Fibroblast of skin of right quadriceps (primary cell): ENCODE measurements at places on chromosomes 2 and 18.
A peak's percentile ranks its signal among the peaks of the same experiment; 100 is the strongest.

DNA sequence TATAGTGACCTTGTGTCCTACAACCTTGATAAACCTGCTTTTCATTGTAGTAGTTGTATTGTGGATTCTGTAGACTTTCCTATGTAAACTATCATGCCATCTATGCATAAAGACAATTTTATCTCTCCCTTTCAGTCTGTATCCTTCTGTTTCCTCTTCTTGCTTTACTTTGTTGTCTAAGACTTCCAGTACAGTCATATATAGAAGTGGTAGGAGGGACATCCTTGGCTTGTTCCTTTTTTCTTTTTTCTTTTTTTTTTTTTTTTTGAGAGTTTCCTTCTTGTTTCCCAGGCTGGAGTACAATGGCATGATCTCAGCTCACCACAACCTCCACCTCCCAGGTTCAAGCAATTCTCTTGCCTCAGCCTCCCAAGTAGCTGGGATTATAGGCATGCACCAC lies 39.7 kb downstream of the UBE2F start:
- DNase-seq: no peak

- peak; percentile 98 for DNase-seq
Measured at GRCh38 chr2:100011272-100011731, 131.1 kb downstream of the AFF3 start.

- DNase-seq: peak; percentile 74
Measured at GRCh38 chr2:317501-318424, 29.9 kb upstream of the ALKAL2 start.

GRCh38 chr2:97723156-97724072 lies 10.0 kb downstream of the ZAP70 start:
- DNase-seq: no peak

GRCh38 chr2:71410696-71411095 lies 42.7 kb upstream of the DYSF start:
- no peak for DNase-seq

DNA sequence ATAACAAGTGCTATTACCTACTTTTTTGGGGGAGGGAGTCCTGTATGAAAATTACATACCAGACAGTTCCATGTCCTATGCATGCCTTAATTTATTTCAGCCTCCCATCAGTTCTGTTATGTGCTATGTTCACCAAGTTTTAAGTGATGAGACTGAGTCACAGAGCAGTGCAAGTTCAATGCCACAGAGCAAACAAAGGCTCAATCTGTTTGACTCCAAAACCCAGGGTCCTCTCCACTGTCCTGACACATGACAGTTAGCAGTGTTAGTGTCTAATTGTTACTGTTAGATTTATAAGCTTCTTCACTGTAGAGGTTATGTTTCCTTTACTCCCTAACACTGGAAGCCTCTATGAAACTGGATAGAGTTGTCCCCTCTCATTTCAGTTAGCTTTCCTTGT lies 498.0 kb downstream of the PARD3B start:
- DNase-seq: no peak

DNA sequence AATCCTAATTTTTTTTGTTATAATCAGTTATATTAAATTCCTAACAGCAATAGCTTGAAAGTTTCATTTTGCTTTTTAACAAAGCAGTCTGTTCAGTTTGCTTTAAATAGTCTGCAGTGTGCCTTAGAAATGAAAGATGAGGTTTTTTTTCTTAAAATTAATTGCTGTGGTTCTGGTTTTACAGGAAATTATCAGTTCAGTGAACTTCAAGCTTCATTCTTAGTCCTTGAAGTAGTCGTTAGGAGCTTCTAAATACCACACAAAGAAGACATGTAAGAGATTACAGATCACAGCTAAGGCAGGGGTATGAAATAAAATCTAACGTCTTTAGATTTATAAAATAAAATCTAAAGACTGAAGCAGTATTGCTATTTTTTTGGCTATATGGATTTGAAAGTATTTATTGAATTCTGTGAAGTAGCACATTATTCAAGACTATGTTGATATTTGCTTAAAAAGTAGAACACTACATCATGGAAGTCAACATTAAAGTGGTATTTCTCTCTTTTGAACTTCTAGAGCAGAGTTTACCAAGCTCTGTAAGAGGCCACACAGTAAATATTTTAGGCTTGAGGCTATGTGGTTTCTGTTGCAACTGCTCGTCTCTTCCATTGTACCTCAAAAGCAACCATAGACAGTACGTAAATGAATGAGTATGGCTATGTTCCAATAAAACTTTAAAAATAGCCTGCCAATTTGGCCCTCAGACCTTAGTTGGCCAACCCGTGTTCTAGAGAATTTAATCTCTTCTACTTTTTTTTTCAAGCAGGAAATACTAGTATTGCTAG lies 81.5 kb upstream of the STON1 start:
- DNase-seq: peak; percentile 76

GRCh38 chr2:230053753-230054478 lies 14.8 kb downstream of the SLC16A14 start:
- DNase-seq: peak; percentile 46

DNA sequence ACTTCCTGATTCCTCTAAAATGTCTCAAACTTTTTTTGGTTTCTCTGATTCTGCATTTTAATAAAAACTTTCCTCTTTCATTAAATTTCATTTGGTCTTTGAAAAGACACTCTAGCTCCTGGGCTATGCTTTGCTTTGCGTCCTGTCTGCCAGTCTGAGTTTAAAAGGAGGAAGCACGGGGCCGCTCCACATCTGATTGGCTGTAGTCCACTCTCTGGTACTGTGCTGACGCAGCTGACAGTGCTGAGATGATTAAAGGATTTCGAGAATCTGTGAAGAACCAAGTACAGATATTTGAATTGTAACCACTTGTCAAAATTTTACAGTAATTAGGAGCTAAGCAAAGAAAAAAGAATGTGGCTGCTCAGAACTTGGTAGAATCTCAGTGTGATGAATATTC lies 199.6 kb upstream of the HNMT start:
- no peak for DNase-seq

- no peak for DNase-seq
Measured at GRCh38 chr2:198640463-198640862, 817.3 kb downstream of the SATB2 start.

DNA sequence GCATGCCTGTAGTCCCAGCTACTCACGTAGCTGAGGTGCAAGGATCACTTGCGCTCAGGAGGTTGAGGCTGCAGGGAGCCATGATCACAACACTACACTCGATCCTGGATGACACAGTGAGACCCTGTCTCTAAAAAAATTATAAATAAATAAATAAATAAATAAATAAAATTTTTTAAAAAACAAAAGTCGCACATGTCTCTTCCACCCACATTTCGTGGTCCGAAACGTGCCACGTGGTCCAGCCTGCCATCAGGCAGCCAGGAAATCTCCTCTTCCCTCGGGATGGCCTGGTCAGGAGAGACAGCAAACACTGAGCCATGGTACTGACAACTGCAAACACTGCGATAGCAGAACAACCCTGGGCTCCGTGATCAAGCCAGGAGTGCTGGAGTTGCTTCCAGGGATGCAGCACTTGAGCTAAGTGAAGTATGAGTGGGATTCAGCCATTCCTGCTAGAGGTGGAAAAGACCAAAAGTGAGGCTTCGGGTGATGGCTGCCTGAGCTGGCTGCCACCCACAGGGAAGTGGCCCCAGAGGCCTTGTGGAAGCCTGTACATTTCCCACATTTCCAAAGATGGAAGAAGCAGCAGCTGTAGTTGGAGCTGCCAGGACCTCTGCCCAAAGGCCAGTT lies 193.1 kb downstream of the SMAD2 start:
- no peak for DNase-seq

GRCh38 chr2:38626326-38627035 lies 23.8 kb upstream of the HNRNPLL start:
- no peak for DNase-seq

GRCh38 chr2:191432121-191432520 lies 186.9 kb downstream of the MYO1B start:
- DNase-seq: no peak

DNA sequence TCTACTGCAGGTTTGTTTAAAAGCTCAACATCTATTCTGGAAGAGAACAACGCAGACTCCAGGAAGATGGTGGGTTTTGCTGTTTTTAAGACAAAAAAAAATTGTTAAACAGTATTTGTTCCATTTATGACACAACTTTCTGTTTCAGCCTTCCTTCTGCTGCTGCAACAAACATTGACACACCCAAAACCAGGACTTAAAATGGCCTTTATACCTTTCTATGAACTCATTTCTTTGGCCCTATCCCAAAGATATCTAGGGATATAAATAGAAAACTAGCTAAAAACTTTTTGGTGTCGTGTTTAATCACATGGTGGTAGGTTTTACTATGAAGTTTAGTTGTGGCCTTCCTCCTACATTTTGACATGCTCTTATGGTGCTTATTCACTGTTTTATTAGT lies 964 bp upstream of the GALNT3 start:
- DNase-seq: no peak

GRCh38 chr2:162242586-162243280 lies 512 bp downstream of the FAP start:
- peak; percentile 93 for DNase-seq

GRCh38 chr2:219551441-219552381 lies 7.9 kb downstream of the TMEM198 start:
- DNase-seq: no peak

GRCh38 chr18:48363175-48363574 lies 46.0 kb downstream of the ZBTB7C start:
- DNase-seq: no peak

DNA sequence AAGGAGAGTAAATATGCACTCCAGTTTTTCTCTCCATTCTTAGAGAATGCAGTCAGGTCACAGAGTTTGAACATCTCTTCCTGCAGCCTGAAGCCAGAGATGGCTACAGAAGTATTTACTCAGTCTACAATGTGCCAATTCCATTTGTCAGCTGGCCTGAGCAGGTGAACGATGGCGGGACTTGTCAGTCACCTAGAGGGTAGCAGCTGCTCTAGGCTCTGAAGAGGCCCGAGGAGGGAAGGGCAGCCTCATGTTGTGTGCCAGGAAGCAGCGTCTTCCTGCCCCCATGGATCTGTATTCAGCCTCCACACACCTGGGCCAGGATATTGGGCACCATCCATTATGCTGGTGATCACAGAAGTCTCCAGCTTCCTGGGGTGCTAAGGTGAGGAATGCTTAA lies 316.7 kb upstream of the CHAC2 start:
- no peak for DNase-seq

DNA sequence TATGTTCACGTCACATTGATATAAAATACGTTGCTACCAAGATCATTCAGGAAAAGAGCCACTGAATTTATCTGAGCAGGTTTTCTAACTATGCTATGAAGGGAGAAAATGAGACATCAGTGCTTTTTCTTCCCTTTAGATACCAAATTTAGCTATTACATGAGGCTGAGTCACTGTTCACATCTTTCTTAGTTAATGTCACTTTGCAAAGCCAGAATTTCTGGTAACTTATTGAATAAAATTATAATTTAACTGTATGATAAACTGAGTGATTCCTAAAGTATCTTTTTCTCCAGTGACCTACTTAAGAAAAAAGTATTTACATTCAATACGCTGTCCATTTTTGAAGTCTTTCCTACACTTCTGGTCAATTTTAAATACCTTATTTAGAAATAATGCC lies 22.7 kb downstream of the C1D start:
- DNase-seq: no peak

DNA sequence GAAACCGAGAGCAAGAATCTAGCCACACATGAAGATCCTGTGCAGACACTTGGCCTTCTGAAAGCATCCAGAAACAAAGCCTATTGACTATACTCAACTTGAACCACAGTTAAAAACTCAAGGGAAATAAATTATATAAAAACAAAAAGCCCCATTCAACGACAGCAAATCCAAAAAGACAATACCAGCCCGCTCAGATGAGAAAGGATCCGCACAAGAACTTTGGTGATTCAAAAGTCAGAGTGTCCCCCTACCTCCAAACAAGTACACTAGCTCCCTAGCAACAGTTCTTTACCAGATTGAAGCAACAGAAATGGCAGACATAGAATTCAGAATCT lies 163.2 kb downstream of the WDPCP start:
- DNase-seq: no peak

GRCh38 chr18:68887410-68887809 lies 89.5 kb downstream of the CCDC102B start:
- no peak for DNase-seq

DNA sequence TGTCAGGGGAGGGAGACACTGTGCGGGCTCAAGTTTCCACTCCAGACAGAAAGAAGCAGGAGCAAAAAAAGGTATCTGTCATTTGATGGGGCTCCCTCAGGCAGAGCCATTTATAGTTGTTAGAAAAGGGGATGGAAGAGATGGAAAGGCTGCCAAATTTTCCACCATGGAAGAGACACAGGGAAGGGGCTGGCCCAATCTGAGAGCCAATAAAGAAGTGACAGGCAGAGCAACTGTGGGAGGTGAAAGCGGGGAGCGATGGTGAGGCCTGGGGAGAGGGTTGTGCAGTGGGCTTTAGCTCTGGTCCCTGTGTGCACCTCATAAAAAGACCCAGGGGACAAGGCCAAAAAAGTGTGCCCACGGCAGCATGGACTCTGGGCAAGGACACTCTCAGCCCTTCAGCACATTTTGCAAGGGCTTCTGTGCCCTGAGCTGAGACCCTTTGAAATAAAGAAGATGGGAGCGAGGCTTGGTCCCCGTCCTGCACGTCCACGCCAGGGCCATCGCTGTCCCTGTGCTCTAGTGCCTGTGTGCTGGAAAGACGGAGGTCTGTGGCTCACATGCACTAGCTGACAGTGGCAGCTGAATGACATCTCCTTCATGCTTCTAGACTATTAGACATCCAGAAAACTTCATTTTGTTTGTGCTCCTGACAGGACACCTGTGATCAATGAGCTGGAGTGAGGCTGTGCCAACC lies 456.7 kb upstream of the HS6ST1 start:
- no peak for DNase-seq

DNA sequence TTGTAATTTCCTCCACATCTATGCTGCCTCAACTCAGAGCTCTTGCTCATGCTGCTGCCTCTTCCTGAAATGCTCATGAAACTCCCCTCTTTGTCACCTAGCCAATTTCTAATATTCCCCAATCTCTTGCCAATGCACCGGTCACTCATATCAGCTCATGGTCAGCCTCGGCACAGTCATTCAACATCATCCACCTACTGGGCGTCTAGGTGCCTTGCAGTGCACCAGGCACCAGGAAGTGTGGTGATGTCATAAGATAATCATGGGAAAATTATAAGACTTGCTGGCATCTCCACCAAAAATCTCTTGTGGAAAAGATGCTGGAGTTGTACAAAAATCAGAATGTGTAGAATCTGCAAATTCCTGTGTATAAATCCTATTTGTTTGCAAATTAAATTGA lies 52.6 kb upstream of the RAB27B start:
- DNase-seq: peak; percentile 69

DNA sequence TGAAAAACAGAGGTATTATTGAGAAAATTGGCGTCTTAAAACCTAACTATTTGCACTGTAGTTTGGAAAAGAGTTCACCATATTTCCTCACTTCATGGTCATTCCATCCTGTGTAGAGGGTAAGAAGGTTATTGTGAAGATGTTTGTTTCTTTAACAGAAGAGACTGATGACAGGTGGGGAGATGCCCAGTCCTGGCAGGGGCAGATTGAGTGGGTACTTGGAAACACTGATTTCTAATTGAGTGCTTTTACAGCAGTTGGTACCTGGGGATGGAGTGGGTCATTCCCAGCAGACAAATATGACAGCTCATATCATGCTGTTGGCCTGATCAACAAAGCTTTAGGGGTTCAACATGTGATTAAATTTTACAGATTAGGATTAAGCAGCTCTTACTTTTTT lies 67.5 kb downstream of the MYOM1 start:
- DNase-seq: no peak

GRCh38 chr2:165401285-165401852 lies 68.1 kb upstream of the CSRNP3 start:
- DNase-seq: peak; percentile 56
